ENCODE measurements at places on chromosomes 5 and 9. TPM values are rescaled to one million over a fixed set of nuclear protein-coding genes. Genes with fewer than 3 reads are reported as not detected.

DNA sequence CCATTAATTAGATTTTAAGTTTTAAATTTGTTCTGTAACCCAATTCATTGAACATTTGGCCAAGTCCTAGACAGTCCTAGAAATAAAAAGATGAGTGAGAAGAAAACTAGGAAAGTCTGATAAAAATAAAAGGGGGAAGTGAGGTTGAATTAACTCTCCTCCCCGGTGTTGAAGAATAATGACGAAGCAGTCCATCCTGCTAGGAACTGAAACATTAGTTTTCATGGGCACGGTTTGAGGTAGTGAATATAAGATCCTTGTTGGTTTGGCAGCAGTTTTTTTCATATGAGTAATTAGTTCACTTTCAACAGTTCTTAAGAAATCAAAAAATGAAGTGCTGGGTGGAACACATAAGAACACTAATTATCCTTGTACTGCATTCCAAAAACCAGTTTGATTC is 103.1 kb downstream of the MTREX start:
- no peak for DNase-seq
- H3K27ac ChIP-seq = no peak overlapping the region
- H3K36me3 ChIP-seq = no peaks in the 10 kb centered on the region
- no peaks in the 10 kb centered on the region for H3K27me3 ChIP-seq

GRCh38 chr5:180067986-180068385 is 3.6 kb downstream of the RNF130 start:
- no peak for DNase-seq
- H3K4me3 ChIP-seq = no peak overlapping the region
- no peak overlapping the region for H3K27ac ChIP-seq

The MSX2 gene
- 11.5 TPM for total RNA-seq

- no peaks in the 10 kb centered on the region for H3K27me3 ChIP-seq
- no peaks in the 10 kb centered on the region for H3K4me1 ChIP-seq
- H3K4me3 ChIP-seq = no peak overlapping the region
- H3K27ac ChIP-seq = no peak overlapping the region
- no peaks in the 10 kb centered on the region for H3K36me3 ChIP-seq
Measured at GRCh38 chr5:176458904-176459561, 10.8 kb downstream of the FAF2 start.

- peaks cover 27% of the 10 kb centered on the region for H3K36me3 ChIP-seq
- no peak for DNase-seq
- H3K27ac ChIP-seq = no peak overlapping the region
- H3K4me3 ChIP-seq = no peak overlapping the region
- no peaks in the 10 kb centered on the region for H3K27me3 ChIP-seq
Measured at GRCh38 chr9:104787306-104788015, 23.5 kb downstream of the NIPSNAP3B start.

DNA sequence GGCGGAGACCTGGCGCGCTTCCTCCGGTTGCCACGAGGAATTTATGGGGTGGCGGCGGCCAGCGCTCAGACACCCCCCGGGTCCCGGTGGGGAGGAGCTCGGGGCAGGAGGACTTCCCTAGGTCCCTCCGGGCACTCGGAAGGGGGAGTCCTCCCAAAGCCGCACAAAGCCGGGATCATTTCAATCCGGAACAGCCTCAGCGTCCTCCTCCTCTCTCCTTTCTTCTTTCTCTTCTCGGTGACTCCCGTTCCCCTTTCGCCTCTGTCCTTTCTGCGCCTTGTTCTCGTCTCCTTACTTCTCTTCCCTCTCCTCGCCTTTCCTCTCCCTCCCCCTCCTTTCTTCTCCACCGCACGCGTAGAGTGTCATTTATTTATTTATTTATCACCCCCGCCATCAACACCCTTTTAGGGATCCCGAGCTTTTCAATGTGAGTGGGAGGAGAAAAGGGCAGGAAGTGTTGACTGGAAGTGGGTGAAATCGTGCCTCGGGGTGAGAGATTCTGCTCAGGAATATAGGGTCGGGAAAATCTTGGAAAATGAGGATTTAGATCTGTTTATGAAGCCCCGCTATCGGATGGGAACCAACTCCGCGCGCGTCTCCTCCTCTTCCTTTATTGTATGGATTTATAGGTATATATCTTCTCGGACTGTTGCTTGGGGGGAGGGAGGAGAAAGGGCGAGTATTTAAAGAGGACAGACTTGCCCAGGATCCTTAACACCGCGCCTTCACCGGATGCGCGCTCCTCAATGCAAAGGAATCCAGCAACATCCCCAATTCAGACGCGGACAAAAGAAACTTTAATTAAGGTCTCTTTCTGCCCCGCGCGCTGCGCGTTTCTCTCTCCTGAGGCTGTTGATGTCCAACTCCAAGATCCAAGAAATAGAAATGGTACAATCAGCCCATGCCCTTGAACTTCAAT is 2.0 kb upstream of the ZNF462 start:
- H3K27ac ChIP-seq = peak overlapping the region; percentile 92
- DNase-seq = peak; percentile 33
- H3K4me1 ChIP-seq = no peaks in the 10 kb centered on the region
- no peaks in the 10 kb centered on the region for H3K36me3 ChIP-seq
- peak overlapping the region; percentile 65 for H3K4me3 ChIP-seq

The BARHL1 gene
- not detected for total RNA-seq

The CCNO gene
- 3.2 TPM for total RNA-seq

GRCh38 chr5:80184235-80185023 is 71.4 kb downstream of the SERINC5 start:
- H3K27me3 ChIP-seq = no peaks in the 10 kb centered on the region
- no peak for DNase-seq
- no peaks in the 10 kb centered on the region for H3K36me3 ChIP-seq
- peaks cover 32% of the 10 kb centered on the region for H3K4me1 ChIP-seq

GRCh38 chr5:122121479-122122465 is 7.6 kb upstream of the ZNF474 start:
- H3K4me3 ChIP-seq = no peak overlapping the region
- no peak overlapping the region for H3K27ac ChIP-seq
- DNase-seq = no peak
- no peaks in the 10 kb centered on the region for H3K27me3 ChIP-seq
- H3K4me1 ChIP-seq = no peaks in the 10 kb centered on the region

The DRD1 gene
- under 0.01 TPM for total RNA-seq

The NEUROG1 gene
- total RNA-seq = not detected

GRCh38 chr5:106269252-106269843 is 1401.4 kb downstream of the EFNA5 start:
- no peak overlapping the region for H3K27ac ChIP-seq
- H3K4me1 ChIP-seq = no peaks in the 10 kb centered on the region
- no peak for DNase-seq
- no peaks in the 10 kb centered on the region for H3K36me3 ChIP-seq

The LHX3 gene
- not detected for total RNA-seq

All from breast epithelium (tissue), 4 donors.